ENCODE measurements at places on chromosomes 2 and 18.

DNA sequence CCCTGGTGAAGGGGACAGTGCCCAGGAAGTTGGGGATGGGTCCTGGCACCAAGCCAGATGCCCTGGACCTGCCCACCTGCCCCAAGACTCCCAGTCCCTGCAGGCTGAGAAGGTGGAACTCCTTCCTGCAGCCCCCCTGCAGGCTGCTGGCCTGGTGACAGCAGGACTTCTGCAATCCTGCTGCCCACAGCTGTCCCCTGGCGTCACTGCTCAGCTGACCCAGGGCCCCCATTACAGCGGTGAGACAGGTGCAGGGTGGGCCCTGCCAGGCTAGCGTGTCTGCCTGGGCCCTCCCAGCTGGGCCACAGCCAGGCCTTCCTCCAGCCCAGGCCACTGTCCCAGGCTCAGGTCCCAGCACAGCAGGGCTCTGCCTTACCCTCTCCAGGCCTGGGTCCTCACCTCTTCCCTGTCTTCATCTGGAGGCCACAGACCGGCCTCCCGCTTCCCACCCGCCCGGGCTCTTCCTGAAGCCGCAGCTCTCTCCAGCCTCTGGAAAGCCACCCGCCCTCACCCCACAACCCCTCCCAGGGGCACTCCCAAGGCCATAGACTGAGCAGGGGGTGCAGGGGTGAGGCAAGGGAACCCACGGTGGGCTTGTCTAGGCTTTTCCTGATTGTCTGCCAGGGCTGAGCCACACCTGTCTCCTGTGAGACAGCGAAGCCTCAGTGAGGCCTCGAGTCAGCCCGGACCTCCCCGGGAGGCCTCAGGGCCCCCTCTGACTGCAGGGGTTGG is 8.8 kb upstream of the ERFE start:
- no peak for DNase-seq

- no peak for DNase-seq
Measured at GRCh38 chr2:109720380-109721106, 73.6 kb upstream of the RGPD5 start.

DNA sequence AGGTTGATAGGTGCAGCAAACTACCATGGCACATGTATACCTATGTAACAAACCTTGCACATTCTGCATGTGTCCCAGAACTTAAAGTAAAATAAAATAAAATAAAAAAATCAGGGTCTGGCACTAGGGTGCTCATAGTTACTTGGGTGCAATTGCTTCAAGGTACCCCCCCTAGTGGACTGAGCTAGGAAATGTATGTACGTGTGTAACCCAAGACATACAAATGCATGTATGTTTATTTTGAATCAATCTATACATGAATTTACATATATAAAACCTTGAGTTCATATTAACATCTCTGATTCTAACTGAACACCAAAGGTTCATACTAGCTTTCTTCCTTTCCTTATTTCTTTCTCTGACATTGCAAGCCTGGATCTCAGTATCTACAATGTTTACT is 51.5 kb downstream of the USP37 start:
- no peak for DNase-seq

DNA sequence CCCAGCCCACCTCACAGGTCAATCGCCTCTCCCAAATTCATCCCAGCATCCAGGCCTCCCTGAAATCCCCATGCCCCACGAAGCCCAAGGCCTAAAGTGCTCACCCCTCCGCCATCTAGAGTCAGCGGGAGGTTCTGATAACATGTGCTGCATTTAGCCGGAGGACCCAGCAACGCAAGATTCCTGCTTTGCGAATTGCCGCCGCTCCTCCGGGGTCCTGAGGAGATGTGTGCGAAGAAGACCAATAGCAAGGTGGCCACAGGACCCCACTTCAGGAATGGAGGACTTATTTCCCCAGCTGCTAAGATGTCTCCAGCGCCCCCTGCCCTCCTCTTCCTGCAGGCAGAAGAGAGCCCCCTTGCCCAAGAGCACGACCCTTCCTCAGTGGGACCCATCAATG is 120.8 kb upstream of the GLI2 start:
- no peak for DNase-seq

GRCh38 chr2:167842047-167842446 is 405.3 kb downstream of the STK39 start:
- DNase-seq = no peak

DNA sequence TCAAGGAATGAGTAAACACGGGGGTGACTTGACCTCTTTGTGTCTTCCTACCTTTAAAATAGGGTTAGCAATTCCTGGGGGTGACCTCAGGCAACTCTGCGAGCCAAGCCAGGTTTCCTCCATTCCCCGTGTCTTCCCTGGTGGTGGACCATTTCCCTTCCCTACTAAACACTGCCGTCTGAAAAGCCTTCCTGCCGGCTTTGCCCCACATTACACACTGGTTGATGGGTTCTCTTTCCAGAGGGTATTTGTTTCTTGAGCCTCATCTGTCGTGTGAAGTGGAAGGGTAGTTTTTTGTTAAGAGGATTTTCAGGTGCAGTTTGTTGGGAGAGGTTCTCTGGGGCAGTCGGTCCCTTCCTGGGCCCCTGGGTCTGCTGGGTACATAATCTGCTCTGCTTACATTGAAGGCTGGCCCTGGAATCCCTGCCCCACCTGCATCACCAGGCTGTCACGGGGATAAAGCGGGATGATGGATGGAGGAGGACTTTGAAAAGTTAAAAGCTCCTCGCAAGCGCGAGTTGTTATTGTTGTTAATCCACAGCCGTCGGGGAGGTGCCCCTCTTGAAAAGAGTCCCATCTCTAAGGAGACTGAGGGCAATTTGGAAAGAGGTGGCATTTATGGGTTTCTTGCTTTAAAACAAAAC is 175.4 kb upstream of the SPRED2 start:
- no peak for DNase-seq

GRCh38 chr2:109694190-109694589 is 80.0 kb downstream of the SOWAHC start:
- DNase-seq = peak; percentile 30

DNA sequence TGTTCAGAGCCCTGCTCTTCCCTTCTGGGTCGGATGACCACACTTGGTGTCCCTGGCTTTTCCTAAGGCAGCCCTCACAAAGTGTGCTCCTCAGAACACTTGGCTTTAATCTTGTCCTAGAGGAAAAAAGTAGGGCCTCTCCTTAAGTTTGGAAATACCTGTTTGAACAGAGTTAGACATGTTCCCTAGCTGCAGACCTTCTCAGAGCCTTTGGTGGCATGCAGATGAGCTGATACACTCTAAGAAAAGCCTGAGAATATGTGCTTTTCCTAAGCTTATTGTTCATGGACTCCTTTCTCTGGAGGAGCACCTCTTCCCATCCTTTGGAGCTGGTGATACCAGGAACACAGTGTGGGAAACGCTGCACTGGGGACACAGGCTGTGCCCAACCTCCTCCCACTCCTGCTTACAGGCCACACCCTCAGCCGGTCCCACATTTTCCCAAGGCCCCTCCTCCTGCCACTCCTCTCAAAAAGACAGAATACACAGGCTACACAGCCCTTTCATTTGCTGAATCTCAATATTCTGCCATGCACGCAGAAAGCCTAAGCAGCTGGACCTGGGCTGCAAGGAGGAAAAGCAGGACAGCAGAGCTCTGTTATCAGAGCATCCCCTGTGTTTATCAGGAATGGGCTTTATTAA is 443.6 kb downstream of the NBAS start:
- no peak for DNase-seq

DNA sequence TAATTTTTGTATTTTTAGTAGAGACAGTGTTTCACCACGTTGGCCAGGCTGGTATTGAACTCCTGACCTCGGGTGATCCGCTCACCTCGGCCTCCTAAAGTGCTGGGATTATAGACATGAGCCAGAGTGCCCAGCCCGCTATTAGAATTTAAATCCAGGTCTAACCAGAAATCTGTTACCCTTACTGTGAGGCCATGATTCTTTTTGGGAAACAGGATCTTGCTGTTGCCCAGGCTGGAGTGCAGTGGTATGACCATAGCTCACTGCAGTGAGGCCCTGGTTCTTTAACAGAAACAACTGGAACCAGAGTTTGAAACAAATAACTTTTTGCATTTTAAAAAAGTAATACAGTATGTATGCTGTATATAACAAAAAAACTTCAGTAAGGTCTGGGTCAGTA is 75.7 kb downstream of the NOL10 start:
- DNase-seq = no peak
